ENCODE measurements at places on chromosomes 5 and 9.

DNA sequence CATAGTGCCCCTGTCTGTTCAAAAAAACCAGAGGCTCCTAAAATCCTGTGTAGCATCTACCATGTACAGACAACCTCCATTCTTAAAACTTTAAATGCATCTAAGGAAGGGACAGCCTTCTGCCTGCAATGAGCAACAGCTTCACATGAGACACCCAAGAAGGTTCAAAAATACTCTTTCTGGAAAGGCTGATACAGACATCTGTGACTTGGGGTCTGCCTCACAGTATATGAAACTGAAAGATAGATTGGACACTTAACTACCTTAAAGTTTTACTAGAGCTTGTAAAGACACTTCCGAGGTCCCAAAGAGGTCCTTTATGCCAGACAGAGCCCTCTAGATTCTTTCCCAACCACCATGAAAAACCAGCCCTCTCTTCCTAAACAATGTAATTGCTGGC, 28.2 kb upstream of the CATSPER3 start:
- no peak for DNase-seq

DNA sequence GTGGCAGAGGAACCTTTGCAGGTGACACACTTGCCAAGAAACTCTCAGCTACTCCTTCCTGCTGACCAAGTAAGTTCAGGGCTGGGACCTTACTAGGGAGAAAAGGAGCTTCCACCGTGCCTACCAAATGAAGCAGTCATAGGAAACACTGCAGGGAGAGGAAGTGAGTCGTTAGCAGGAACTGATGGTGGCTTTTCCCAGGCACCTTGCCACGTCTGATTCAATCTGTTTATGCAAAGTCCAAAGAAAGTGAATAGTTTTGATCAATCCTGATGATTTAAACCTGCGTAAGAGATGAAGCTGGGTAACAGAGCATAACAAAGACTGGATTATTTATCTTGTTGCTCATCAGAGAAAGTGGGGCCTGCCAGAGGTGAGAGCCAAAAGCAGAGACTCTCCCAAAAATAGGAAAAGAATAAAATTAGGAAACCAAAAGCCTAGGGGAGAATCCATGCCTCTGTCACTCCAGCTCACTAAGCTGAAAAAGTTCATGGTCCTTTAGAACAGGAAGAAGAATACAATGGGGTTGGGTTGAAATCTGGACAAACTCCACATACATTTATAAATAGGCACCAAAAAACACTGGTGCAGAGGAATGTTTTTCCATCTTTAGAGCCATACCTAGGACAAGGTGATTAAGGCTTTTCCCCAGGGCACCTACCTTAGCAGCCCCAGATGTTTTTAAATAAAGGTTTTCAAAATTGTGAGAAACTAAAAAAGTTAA, 9.3 kb upstream of the PFDN1 start:
- peak; percentile 33 for DNase-seq

GRCh38 chr9:107138261-107138992, 144.7 kb upstream of the RAD23B start:
- no peak for DNase-seq

- no peak for DNase-seq
Observed at GRCh38 chr5:143248822-143249579, 154.5 kb downstream of the NR3C1 start.

GRCh38 chr9:752681-753200, 88.8 kb upstream of the DMRT1 start:
- DNase-seq = no peak

DNA sequence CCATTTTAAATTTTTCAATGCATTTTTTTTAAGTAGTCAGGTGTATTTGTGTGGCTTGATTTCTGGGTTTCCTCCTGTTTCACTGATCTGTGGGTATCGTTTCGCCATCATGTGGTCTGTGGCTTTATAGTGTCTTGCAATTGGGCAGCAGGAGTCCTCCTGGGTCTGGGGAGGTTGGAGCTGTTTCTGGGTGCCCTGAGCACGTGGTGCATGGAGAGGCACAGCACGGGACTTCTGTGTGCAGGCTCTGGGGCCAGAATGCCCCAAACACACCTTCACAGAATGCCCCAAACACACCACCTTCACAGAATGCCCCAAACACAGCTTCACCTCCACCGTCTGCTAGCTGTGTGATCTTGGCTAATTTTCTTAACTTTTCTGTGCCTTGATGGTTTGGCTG, 82.6 kb upstream of the COL5A1 start:
- no peak for DNase-seq

GRCh38 chr5:89036704-89037489, 153.9 kb upstream of the MEF2C start:
- DNase-seq = no peak

DNA sequence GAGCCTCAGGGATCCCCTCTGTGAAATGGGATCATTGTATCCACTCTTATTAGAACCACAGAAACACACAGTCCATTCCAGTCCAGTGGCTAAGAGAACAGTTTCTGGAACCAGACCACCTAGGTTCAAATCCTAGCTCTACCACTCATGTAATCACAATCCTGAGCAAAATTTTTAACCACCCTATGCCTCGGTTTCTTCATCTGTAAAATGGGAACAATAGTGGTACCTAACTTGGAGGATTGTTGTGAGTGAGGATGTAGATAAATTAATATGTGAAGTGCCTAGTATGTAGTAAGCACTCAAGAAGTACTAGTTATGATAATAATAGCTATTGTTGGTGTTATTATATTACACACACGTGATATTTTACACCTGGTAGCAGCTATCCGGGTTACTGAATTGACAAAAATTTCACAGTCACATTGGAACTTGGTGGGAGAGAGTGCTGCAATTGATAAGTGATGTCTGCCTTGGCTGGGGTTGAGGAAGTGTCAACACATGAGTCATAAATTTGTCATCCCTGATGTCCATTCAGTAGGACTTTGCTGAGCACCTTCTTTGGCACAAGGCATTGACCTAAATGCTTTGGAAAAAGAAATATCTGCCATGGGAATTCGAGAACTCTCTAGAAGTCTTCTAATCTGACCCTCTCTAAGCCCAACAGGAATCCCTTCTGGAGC, 68.4 kb downstream of the COL27A1 start:
- DNase-seq = no peak

DNA sequence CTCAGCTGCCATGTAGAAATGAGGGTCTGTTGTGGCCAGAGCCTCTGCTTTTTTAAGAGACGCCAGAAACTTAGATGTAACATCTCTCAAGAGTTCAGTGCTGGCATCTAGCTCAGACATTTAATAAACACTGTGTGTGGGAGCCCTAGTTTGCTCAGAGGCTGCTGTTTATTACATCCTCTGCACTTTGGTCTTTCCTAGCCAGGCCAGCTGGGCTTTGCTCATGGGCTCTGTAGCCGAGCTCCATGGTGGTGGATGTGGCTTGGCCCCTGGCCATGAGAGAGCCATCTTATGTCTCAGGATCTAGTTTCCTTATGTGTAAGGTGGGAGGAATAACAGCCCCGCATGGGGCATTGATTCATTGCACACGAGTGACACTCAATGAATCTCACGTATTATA, 30.0 kb downstream of the ARHGEF37 start:
- no peak for DNase-seq

DNA sequence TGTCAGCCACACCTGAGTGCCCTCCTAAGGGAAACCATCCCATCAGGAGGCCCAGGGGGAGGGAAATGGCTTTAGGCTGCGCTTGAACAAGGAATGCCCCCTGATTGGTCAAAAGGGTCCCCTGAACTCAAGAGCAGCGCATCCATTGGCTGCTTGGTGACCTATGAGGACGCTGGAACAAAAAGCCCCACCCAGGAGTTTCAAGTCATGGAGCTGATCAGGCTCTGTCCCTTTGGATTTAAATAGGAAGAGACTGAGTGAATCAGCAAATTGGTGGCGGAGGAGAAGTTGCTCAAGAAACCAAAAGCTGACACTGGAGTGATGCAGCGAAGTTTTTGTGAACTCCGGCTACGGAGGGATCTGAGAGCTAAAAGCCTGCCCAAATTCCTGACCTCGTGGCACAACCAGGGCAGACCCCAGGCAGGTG, 66.7 kb downstream of the SMIM23 start:
- DNase-seq = no peak

GRCh38 chr9:27870404-27870803, 297.1 kb upstream of the C9orf72 start:
- DNase-seq = no peak

DNA sequence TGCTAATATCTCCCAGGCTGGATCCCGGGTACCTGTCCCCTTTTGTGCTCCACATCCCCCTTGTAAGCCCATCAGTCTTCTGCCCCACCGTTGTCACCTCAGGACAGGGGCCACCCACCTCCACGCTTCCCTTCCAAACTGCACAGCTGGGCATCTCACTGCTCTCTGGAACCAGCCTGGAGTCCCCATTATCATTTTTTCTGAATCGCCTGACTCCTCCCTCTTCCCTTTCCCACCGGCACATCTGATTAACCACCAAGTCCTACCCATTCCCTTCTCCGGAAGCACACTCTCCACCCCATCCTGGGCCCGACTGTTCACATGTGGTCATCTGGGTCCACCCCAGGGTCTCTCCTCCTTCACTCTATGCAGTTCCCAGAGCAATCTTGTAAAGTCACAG, 53.9 kb downstream of the PSD2 start:
- no peak for DNase-seq

DNA sequence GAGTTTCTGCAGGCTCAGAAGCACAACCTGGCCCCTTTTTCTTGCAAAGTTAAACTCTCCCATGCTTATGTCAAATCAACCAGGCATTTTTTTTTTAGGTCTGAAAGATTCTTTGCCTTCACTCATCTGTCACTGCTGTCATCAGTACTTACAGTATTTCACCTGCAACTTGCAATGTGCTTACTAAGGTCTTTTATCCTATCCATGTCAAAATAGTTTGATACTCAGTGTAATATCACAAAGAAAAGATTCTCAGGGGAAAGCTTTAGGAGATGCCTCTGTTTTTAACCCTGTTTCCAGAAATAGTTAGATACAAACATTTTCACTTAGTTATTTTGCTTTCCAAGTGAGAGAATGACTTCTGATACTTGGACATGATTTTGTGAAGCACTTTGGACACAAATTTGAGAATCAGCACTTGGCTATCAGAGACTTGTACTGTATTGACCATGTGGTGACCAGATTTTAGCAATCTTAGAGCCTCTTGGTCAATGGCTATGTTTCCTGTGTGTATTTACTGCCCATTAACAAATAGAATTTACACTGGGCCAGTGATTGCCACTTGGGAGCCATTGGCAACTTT, 428.2 kb downstream of the IRX1 start:
- no peak for DNase-seq

DNA sequence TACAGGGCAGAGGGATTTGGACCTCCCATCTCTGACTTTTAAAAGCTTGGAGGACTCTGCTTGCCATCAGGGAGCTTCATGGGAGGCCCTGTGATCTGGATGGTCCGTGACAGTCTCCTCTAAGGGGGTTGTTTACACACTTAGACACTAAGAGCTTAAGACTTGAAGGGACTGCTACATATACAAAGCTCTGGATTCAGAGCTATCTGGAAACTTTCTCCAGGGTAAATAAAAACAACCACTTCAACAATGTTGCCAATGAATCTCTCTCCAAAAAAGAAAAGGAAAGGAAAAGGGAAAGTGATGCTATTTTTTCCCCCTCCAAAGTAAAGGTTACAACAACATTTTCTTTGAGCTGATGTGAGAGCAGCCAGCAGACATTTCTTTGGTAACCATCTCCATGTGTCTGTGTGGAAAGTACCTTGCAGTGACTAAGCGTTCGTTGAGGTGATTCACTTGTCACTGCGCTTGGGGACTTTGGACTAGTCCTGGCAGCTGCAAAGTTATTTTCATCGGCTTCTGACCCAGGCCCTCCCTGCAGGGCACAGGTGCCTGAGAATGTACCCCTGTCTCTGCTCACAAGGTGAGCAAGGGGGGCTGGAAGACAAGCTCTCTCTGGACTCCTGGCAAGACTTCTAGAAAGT, 262.1 kb upstream of the KLF4 start:
- no peak for DNase-seq

DNA sequence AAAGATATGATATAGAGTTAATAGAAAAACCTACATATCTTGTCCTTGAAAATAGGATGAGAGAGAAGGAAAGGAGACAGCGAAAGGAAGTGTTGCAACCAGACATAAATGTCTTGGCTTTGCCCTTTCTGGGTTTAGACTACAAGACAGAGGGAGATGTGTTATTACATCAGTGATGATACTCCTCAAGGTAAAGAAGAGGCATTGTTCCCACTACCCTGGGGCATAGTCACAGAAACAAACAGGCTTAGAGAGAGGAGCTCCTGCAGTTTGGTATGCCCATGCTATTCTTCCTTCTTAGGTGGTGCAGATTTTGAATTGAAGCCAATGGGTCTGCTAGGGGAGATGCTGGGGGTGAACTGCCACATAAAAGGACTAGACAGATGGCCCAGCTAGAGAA, 166.8 kb upstream of the RFX3 start:
- DNase-seq = no peak

DNA sequence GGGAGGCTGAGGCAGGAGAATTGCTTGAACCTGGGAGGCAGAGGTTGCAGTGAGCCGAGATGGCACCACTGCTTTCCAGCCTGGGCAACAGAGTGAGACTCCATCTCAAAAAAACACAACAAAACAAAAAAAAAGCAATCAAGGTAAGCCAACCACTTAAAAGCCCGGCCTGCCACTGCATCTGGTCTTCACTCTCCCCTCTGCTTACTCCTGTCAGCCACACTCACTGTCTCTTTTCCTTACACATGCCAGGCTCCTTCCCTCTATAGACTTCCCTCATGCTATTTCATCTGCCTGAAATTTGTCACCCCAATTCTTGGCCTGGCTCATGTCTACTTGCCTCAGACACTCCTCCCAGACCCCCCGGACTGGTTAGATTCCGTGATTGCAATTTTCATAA, 17.6 kb upstream of the LIFR start:
- no peak for DNase-seq
